ENCODE measurements at places on chromosomes 3 and 15.

DNA sequence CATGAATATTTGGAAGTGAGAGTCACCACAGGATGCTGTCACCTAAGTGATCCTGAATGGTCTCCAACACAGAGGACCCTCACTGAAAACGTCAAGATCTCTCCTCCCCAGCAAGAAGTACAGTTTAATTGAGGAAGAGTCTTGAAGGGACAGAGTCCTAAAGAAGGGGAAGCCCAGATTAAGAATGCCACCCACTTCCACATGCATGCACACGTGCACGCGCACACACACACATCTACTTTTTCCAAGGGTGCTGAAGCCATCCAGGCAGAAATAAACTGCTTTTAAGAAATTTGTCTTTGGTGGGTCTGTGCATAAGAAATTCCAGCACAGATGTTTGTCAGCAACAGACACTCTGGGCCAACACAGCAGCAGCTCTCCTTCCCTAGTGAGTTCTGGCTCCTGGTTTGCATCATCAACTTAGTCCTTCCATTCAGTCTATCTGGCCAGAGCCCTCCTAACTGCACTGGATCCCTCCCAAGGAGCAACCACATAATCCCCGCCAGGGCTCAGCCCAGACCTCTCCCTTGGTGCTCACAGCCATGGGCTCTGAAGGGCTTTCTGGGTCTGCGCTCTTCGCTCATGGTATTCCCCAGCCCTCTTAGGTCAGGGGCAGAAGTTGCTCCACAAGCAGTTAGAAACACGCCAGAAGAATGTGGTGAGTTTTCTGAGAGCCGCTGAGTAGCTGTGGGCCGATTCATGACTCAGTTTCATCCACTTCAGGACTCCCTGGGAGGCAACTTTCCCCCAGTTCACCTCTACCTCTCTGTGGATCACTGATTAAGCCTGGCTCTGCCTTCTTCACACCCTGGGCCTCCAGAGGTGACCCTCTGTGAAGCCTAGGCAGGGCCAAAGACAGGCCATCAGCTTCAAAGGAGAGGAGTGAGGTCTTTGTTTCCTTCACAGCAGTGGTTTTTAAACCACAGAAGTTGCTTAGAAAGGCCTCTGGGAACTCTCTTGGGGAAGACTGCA lies 132.6 kb upstream of the LIPC start:
- DNase-seq = peak; percentile 36

DNA sequence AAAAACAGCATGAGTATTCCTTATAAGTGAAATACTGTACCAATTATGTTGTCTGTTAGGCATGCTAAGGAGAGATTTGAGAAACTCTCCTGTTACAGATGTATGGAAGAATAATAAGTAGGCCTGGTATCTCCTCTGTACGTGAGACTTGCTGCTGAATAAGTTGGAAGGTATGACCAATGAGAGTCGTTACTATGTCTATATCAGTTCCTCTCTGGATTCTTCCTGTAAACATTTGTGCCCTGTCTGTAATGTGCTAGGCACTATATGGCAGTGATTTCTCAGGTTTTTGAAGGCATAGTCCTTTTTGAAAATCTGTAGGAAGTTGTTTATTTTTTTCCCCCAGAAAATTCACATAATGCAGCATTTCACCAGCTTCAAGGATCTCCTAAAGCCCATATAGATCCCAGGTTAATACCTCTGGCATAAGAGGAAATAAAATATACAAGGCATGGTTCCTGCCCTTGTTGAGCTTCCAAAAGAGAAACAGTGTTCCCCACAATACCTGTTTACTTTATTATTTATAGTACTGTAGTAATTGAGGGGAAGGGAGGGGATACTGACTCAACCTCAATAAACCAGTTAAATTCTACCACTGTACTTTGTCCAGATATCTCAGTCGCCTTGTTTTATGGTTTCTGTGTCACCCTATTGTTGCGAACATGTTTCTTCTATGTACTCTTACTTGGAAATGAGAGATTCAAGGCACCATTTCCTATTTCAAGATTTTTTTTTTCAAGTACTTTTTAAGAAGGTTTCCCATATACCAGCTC lies 28.6 kb downstream of the MAP2K5 start:
- no peak for DNase-seq

DNA sequence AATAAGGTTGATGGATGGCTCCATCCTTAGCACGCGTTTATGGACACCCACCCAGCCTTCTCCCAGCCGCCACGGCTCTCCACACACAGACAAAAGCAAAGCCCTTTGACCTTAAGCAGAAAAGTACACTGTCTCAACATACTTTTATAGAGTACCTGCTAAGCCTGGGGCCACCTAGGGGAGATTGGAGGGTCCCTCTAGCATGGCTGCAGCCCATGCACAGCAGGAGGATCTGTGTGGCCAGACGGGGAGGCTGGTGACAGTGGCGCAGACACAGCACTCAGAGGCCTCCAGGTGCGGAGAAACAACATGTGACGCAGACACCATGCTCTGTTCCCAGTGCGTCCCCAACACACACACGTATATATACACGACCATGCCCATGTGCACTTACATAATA lies 174.9 kb downstream of the XXYLT1 start:
- no peak for DNase-seq

DNA sequence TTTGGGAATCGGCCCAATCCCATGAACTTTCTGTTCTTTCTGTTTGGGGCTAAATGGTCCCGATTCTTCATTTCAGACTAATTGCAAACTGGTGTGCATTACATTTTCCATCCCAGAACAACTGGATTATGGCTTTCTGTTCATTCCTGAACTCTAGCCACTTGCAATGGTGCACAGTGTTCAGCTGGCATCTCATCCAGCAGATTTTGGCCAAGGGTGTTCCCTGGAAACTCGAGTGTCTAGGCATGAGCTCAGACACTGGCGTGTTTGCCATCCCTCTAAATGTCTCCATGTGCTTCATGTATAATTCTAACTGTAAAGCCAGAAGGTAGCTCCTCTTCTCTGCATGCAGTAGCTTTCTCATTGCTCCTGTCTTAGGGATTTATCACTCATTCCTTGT lies 97.1 kb upstream of the MYZAP start:
- DNase-seq = peak; percentile 86

Data from tongue (tissue), 3 donors.